ENCODE measurements at places on chromosomes 7 and 10.

DNA sequence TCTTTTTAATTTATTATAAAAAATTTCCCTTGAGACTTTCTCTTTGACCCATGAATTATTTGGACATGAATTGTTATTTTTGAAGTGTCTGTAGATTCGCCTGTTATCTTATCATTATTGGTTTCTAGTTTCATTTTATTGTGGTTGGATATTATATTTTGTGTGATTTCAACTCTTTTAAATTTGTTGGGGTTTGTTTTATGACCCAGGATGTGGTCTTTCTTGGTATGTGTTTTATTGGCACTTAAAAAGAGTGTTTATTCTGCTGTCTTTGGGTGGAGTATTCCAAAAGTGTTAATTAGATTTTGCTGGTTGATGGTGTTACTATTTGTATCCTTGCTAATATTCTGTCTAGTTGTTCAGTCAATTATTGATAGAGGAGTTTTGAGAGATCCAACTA lies 50.5 kb upstream of the GPR141 start:
- no peak for ATAC-seq

DNA sequence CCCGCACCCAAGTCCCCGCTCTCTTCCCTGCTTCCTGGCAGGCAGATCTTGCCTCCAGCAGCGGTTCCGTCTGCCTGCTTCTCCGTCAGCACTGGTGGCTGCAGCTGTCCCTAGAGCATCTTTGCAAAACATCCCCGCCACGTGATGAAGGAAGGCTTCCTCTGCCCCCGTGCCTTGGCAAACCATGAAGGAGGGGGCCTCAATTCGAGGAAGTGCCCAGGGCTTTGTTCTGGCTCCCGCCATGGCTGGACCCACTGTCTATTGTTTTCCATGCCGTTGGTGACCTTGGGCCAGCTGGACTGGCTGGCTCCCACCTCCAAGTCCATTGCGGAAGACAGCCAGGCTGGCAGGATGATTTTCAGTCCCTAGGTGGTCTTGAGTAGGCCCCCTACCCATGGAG lies 13.2 kb upstream of the AQP1 start:
- ATAC-seq, result no peak

- ATAC-seq, result no peak
Observed at GRCh38 chr7:157136372-157136771, 2.4 kb upstream of the UBE3C start.

DNA sequence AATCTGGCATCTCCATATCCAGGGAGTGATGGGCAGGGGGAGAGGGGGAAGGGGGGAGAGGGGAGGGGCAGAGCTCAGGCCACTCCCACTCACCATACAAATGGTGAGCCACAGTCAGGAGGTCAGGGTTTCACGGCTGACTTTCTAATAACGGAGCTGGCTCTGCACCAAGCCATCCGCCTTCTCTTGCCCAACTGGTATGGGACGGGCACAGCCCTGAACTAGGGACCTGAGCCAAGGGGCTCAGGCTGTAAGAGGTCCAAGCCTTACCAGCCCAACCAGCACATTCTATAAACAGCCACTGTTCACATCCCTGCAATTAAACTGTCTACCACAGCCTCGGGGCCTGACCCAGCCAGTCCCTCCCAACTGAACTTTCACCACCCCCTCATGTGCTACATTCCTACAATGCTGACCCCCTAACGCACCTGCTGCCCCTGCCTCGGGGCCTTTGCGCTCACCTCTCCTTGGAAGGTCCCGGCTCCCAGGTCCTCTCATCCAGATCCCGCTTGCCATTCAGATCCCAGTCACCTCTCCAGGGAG lies 32.5 kb downstream of the RGS10 start:
- ATAC-seq, result peak; percentile 22

DNA sequence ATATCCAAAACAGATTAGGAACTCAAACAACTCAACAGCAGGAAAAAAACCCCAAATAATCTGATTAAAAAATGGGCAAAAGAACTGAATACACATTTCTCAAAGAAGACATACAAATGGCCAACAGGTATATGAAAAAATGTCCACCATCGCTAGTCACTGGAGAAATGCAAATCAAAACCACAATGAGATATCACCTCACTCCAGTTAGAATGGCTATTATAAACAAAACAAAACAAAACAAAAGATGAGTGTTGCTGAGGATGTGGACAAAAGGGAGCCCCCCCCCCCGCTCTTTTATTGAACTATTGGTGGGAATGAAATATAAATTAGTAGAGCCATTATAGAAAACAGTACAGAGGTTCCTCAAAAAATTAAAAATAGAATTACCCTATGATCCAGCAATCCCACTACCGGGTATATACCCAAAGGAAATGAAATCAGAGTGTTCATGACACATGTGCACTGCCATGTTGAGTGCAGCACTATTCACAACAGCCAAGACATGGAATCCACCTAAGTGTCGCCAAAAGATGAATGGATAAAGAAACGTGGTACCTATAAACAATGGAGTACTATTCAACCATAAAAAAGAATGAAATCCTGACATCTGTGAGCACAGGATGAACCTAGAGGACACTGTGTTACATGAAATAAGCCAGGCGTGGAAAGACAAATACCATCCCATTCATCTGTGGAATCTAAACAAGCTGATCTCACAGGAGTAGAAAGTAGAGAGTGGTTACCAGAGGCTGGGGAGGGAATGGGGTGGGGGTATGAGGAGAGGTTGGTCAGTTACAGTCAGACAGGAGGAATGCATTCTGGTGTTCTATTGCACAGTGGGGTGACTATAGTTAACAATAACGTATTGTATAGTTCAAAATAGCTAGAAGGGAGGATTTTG lies 78.1 kb upstream of the RHEB start:
- no peak for ATAC-seq

GRCh38 chr10:114334301-114334700 lies 70.0 kb downstream of the AFAP1L2 start:
- ATAC-seq, result peak; percentile 64

GRCh38 chr10:132464256-132465192 lies 67.5 kb downstream of the PWWP2B start:
- peak; percentile 62 for ATAC-seq

DNA sequence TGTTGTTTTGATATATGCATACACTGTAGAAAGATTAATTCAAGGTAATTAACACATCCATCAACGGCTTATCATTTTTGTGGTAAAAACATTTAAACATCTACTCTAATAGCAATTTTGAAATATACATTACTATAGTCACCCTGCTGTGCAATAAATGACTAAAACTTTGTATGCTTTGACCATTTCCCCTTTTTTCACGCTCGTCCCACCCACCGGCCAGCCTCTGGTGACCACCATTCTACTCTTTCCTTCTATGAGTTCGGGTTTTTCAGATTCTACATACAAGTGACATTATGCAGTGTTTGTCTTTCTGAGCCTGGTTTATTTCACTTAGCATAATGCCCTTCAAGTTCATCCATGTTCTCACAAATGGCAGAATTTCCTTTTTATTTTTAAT lies 21.3 kb downstream of the CYCS start:
- ATAC-seq, result no peak

- ATAC-seq, result no peak
Observed at GRCh38 chr10:100620087-100620835, 84.5 kb downstream of the HIF1AN start.

DNA sequence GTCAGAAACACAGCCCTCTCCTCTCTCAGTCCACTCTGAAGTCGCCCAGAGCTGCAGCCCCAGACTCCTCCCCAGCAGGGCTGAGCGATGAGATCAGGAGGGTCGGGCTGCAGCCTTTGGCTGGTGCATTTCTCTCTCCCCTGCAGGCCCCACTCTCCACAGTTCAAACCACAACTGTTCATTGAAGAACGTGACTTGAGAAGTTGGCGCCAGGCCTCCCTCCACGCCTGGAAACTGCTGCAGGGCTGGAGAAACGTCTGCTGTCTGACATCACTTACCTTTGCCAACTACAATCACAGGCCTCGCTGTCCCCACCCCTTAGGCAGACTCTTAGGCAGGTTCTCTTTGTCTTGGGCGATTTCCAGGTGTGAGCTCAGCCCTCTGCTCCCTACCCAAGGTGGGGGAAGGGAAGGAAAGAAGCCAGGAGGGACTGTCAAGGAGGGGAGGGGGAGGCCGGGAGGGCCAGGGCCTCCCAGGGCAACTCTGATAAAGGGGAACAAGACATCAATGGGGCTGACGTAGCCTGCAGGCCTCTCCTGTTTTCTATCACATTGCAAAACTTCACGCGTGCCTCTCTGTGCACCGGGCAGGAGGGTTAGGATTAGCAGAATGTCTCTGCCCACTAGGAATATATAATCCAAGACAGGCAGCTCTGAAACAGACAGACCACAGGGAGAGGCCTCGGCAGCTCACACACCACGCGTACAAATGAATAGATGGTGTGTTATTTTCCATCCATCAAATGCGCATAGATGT lies 32.7 kb downstream of the CALML5 start:
- ATAC-seq, result peak; percentile 76

- peak; percentile 86 for ATAC-seq
Observed at GRCh38 chr7:1065585-1066241, 21.4 kb downstream of the GPR146 start.

- no peak for ATAC-seq
Observed at GRCh38 chr7:45007571-45008328, 7.7 kb downstream of the CCM2 start.

DNA sequence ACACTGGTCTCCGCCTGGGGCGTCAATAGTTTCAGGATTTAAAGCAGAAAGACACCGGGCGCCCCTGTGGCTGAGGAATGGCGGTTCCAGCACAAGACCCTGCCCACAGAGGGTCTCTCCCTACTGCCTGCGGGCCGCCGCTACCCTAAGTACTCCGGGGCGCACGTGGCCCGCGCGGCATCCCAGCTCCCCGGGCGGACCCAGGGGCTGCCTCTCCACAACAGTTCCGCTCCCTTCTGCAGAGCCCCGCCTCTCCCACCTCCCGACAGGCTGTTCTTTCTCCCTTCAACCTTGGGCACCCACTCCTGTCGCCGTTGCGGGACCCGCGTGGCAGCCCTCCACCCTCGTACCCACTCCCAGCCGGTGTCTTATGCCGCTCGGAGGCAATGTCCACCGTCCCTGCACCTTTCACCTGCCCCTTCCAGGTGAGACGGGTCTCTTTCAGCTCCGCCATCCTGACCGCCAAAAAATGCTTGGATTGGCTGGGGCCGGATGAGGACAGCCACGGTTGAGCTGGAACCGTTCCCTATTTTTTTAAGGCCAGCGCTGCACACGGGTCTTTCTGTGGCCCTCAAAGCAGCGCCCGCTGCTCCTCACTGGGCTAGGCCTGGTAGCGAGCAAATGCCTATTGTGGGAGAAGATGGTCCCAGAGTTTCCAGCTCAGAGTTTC lies 1.6 kb upstream of the NKX2-3 start:
- no peak for ATAC-seq

- no peak for ATAC-seq
Observed at GRCh38 chr10:129853562-129853903, 110.5 kb downstream of the EBF3 start.

DNA sequence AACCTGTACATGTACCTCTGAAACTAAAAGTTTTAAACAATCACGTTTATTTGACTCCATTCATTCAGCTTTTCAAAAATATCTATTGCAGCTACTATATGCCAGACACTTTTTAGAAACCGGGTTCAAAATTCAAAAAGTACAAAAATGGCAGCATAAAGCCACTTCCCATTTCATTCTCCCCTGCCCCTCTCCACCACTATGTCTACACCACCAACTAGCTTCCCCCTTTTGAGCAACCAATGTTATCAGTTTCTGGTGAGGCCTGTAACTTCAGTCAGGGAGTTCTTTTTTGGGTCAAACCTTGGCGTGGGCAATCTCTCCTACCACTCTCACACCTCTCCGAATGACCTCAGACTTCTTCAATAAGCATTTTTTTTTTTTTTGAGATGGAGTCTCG lies 11.5 kb upstream of the HHEX start:
- no peak for ATAC-seq

DNA sequence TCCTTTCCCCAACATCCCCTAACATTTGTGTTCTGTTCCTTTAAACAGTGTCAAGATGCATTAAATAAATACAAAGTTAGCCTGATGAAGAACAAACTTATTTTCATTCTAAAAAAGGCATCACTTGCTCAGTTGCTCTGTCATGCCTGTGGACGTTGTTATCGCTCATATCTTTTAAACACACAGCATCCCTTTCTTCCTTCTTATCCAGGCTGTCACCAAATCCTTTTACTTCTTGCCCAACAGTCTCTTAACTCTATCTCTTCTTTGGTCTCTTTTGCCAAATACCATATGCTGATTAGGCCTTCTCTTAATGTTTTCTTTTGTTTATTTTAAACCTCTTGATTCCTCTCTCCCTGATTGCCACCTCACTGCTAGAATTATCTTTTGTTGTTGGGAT lies 43.9 kb downstream of the DKK1 start:
- no peak for ATAC-seq

DNA sequence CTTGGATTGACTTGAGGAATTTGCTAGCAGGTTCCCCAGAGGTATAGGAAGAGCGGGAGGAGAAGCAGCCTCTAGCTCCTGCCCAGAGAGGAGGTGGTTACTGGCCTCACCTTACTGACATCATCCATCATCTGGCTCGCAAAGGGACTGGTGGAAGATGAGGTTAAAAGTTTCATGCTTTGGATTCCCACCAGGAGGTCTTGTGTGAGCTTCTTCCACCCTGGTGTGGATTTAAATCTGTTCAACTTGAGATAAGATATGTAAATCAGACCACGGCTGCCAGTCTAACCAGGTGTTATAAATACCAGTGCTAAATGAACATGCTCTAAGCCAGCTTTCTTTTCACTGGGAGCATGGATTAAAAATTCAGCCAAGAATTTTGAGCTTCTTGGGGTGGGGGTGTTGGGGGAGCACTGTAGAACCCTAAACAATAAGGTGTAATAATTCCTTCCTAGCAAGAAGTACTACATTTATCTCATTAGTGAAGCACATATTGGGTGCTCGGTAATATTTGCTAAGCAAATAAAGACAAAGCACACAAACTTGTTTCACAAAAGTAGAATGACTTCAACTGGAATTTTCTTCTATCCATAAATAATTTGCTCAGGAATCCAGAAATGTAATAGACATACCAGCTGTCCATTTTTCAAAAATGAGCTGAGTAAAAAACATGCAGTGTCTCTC lies 7.8 kb downstream of the PROSER2 start:
- ATAC-seq, result no peak

DNA sequence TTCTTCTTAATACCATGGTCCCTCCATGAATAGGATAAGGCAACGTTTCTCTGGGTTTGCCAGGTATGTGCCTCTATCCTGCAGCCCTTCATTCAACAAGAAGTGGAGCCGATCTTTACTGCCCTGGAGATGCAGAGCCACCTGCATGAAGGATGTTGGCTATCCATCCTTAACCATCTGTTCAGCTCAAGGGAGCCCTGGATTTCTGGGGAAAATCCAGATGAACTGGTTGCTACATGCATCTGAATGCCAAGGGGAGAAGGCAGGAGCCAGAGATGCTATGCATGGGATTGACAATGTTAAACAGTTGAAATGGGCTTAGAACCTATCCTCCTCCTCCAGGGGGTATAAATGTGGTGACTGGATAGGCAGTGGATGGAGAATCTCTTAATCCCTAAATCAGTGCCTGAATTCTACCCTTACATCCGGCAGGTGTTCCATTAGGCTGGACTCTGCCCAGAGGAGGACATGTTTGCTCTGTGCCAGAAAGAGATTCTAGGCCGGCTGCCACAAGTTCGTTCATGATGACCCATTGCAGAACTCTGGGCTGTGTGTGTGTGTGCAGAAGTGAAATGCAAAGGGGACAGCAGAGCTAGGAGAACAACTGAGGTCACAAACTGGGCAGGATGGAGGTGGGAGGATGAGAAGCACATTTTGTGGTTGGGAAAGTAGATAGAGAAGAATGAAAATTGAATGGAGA lies 15.6 kb downstream of the CPED1 start:
- no peak for ATAC-seq

GRCh38 chr10:10623958-10624566 lies 393.6 kb upstream of the CELF2 start:
- ATAC-seq, result no peak
